Jurkat, Clone E6-1 (cell line): ENCODE measurements at places on chromosomes 1 and 21.

DNA sequence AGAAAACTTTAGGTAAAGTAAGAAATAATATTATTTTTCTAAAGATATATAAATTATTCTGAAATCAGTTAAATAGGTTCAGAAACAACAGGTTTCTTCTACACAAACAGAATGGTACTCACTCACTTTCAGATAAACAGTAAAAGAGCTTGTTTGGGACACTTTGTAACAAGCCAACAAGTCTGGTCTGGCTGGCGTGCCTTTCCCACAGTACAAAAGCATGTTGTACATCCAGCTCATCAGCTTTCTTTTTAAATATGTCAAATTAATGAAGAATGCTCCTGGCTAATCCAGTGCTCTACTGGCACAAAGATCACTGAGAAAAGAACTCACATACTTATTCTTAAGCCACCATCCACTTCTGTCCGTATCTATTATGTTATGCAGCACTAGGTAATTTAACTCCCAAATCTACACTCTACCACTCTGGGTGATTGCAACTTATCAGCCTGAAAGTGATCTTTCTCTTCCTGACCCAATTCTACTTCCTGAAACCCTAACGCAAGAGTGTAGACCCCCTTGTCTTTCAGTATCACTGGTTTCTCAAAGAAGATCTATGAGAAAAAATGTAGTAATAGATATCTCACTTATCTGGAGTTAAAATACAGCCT lies 32.6 kb downstream of the TRIT1 start:
- no peak for DNase-seq

DNA sequence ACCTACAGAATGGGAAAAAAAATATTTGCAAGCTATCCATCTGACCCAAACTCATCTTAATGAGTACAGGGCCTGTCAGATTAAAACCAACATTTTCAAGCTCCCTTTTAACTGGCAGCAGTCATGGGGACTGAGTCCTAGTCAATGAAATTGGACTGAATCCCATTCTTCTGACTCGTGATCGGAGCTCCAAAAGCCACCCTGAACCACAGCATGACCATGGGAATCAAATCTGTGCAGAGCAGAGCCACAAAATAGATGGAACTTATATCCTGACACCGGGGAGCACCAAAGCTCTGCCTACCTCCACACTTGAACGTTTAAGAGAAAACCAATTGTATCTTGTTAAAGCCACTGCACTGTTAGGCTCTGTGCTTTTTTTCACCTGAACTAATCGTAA lies 5.0 kb upstream of the RWDD3 start:
- DNase-seq = no peak

DNA sequence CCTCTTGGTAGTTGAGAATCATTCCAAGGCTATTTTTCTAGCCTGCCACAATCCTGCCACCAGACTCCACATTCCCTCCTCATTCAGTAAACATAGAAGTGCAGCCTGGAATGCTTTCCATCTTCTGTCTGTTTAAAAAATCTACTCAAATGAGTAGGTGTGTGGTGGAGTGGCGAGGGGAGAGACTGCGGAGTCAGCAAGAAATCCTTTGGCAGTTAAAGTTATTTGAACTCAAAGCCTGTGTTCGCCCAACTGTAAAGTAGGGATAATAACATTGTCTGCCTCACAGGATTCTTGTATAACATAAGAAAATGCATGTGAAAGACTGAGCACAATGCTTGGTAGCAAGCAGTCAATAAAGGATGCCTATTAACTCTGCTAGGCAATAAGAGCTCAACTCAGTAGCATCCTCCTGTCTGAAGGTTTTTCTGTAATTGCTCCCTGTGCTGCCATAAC lies 22.2 kb upstream of the DPT start:
- no peak for DNase-seq

- no peak for DNase-seq
Observed at GRCh38 chr1:14759042-14759818, 160.7 kb downstream of the KAZN start.

DNA sequence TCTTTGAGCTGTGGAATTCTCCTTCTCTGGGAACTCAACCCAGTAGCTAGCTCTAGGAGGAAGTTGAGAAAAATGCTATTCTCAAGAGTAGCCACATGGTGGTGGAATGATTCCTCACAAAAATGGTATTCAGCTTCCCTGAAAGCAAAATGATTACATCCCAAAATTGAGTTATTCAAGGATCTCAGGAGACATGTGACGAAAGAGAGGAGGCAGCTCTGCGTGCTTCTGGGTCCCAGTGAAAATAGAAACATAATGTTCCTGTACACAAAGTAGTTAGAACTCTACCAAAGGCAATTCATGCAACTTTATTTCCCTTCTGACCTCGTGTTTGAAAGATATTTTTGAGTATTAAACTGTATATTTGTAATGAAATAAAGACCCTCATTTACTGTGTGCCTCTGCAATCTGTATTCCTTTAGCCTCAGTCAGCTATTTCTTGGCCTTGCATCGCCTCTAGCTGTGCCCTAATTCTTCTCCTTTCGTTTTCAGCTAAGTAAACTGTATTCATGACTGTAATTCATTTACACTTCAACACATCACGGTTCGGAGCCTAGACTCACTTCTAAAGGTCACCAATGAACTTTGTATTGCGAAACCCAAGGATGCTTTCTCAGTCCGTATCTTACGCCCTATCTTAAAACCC lies 167.3 kb downstream of the FASLG start:
- DNase-seq = peak; percentile 28

DNA sequence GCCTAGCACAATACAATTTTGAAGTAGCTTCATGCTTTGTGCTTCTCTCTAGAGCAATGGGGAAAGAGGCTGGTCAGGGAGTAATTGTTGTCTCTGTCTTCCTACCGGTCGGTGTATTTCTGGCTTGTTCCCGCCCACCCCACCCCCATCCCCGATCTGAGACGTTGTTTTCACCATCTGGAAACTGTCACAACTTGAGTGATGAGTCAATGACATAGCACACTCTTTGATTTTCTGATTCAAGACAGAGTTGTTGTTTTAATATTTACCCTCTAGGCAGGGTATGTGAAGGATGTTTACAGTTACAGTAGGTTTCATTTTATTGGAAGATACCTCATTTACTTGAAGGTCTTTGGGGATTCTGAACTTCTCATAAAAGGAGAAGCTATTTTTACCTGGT lies 7.0 kb downstream of the IL12RB2 start:
- DNase-seq = no peak

GRCh38 chr1:175471039-175471800 lies 272.2 kb downstream of the TNR start:
- DNase-seq = no peak
